ENCODE measurements at places on chromosomes 4 and X.

DNA sequence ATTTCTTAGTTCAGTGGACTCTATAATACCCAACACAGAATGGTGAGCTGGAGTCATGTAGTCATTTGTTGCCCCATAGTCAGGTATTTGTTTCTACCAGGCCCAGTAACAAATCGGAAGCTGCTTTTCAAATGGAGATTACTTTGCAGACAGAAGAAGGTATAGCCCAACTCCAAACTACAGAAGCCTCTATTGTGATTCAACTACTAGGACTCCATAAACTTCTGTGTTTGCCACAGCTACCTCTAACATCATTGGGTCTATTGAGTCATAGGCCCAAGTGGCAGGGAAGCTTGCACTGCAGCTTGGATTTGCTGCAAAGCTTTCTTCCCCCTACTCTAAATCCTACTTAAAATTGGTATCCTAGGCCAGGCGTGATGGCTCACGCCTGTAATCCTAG is 148.8 kb upstream of the STK26 start:
- DNase-seq: no peak

DNA sequence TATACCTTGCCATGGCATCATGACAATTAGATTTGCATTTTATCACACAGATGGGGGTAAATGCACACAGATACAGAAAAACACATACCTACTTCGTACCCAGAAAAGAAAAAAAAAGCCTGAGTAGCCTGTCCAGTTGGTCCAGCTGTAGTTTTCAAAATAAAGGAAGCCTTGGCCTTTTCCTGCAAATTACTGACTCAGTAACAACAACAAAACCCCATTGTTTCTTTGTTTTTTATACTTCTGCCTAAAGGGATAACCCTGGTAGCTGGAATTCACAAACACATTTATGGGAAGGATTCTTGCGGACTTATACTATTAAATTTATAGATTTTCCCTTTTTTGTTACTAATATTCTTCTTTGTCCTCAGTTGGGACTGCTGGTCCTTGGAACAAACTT is 156.4 kb upstream of the PCDH10 start:
- DNase-seq: no peak

GRCh38 chrX:54177306-54177705 is 5.7 kb downstream of the FAM120C start:
- DNase-seq: no peak

DNA sequence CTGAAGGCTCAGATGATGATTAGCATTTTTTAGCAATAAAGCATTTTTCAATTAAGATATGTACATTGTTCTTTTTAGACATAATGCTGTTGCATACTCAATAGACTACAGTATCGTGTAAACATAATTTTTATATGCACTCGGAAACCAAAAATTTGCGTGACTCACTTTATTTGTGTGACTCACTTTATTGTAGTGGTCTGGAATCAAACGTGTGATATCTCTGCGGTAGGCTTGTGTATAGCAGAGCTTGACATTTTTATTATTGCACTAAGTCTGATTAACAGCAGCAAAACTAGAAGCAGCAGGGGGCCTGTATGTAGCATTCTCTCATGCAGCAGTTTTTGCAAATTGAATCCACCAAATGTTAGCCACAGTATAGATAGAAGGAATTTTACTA is 119.1 kb upstream of the PRDX4 start:
- no peak for DNase-seq

DNA sequence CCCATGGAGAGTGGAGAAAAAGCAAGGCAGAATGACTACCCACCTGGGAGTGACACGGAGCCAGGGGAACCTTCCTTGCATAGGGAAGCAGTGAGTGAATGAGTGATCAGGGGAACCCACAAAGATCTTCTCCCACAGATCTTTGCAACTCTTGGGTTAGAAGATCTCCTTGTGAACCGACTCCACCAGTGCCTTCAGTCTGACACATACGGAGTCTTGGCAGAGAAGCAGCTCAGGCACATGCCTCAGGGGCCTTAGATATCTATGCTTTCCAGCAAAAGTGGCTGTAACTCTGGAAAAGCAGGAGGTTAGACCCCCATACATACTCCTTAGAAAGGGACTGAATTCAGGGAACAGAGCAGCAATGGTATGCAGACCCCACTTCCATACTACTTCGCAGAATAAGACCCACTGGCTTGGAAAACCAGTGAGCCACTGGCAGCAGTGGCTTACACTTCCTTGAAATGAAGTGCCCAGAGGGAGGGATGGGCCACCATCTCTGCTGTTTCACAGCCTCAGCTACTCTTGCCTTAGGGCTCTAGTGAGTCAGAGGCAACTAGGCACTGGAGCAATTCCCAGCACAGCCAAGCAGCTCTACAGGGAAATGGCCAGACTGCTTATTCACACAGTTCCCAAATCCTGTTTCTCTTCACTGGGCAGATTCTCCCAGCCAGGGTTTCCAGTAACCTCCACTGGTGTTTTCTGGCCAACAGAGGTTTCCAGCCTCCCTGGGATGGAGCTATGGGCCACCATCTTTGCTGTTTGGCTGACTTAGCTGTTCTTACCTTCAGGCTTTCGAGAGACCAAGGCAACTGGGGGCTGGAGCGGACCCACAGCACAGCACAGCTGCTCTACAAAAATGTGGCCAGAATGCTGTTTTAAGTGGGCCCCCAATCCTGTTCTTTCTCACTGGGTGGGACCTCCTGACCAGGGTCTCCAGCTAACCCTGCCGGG is 82.8 kb upstream of the TCEAL2 start:
- DNase-seq: no peak

DNA sequence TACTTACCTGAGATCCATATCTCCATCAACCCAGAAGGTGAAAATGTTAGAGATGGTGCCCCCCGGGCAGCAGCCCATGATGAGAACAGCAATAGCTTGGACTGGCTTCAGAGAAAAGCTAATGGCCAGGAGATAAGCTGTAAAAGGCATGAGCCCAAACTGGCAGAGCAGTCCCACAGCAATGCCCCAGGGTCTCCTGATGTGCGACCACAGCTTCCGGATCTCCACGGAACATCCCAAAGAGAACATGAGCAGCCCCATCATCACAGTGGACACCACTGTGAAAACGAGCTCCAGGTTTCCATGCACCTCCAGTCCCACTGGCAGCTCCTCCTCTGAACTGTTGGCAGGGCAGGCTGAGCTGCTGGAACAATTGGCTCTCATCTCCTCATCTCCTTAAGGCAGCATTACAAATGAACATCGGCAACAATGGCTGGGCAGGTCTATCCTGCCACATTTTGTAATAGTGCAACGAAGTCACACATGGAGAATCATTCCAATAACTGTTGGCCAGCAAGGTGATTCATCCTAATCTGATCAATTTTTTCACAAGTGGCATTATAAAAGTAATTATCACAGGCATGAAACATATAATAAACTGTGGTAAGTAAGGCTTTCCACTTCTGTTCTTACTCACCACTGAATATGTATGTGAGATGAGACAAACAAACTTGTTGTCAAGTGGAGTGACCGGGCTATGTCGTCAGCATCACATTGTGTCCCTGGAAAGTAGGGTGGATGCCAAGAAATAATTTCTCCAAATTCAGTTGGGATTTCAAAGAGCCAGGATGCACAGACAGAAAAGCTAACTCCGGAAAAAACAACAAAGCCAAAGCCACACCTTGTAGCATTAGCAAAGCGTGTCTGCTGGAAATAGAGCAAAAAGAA is at the start of gene SLC10A6:
TSS of gene SLC10A6 (minus strand) at position 653 of the 888 bp plus-strand sequence. CDS start at position 384, 269 bp downstream.
- no peak for DNase-seq

GRCh38 chr4:25012655-25013054 is 18.1 kb downstream of the LGI2 start:
- DNase-seq: no peak

DNA sequence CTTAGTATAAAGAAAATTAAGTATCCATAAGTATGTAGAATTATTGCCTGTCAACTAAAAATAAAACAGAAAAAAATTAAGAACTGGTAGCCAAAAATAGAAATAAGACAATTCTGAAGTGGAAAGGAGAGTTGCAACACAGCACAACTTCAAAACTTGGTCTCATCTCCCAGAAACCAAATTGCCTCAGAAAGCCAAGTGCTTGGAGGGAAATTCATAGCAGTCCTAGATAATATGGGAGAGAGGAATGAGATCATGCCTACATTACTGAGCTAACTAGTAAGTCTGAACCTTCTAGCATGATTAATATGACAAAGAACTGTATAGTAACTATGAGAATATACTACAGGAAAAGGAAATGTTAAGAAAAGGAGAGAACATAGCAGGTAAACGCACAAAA is 256.5 kb downstream of the LDB2 start:
- DNase-seq: no peak

DNA sequence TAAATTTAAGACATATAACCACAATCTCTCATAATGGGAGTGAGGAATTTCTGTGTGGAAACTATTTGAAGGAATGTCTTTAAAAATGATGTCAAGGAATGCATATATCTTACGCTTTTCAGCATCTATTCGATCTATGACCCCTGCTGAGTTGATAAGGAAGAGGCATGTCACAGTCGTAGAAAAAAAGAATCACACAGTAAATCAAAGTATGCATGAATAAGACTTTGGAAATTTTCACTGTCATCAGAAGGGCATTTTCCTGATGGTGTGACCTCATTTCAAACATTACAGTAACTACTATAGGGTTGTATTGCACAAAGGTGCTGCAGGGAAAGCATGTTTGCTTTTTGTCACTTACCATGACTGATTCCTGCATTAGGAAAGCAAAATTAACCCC is 41.5 kb downstream of the REELD1 start:
- DNase-seq: no peak

- DNase-seq: no peak
Measured at GRCh38 chr4:54197926-54198325, 31.2 kb upstream of the PDGFRA start.

- DNase-seq: peak; percentile 10
Measured at GRCh38 chrX:115642895-115643530, 82.0 kb downstream of the PLS3 start.

GRCh38 chr4:25096981-25097443 is 63.2 kb downstream of the SEPSECS start:
- DNase-seq: no peak

- peak; percentile 46 for DNase-seq
Measured at GRCh38 chr4:140755774-140756318, 339 bp downstream of the TBC1D9 start.

GRCh38 chr4:82423245-82424054 is 6.8 kb downstream of the HNRNPDL start:
- DNase-seq: no peak

DNA sequence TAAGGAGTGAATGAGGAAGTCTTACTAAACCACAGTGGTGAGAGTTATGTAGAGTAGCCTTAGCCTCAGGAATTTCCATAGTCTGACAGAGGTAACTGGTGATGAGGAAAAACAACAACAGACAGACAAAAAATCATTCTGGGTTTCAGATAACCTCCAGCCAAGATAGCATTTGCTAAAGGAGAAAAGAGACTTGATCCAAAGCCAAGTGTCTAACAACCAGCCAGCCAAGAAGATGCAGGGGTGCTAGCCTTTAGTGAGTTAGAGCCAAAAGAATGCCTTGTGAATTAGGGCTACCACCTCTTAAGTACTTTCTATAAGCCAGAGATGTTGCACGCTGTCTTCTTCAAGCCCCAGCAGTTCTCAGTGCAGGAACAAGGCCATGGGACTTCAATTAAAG is 478.0 kb upstream of the CPEB2 start:
- no peak for DNase-seq

DNA sequence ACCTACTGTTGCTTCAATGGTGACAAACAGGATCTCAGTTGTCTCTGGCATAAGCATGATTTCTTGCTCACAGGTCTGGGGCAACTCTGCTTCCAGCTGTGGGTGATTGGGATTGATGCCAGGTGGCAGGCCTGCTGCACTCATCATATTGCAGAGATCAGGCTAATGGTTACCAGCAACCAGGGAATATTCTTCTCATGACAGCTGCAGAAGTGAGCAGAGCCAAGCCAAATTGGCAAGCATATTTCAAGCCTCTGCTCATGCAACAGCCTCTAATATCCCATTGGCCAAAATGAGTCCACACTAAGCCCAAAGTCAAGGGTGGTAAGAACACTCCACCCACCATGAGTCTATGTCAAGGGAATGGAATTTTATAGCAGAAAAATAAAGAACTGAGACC is 26.7 kb upstream of the TBC1D19 start:
- no peak for DNase-seq

DNA sequence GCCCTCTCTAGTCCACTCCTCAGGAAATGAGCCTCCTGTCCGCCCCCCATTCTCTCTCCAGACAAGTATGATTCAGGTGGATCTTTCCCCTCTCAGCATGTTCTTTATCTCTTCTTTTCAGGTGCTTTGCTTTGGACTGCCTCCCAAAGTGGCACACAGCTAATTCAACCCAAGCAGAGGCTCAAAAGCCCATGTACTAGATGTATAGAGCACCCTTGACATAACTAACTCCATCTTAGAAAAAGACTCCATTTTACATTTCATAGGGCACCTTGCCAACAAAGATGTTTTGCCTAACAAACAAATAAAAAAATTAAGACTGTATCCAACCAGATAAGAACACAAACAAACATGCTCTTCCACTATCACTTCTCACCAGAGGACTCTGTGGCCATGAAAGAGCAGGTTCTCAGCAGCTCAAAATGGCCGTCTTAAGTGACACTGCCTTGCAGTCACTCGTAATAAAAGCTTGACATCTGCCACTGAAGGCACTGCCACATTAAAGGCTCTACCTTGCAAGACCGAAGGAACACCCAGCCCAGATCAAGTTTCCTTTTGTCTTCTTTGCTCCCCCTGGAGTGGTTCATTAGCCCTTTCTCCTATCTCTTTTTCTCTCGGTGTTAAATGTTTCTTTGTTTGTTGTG is 84.9 kb upstream of the TAB3 start:
- DNase-seq: no peak

DNA sequence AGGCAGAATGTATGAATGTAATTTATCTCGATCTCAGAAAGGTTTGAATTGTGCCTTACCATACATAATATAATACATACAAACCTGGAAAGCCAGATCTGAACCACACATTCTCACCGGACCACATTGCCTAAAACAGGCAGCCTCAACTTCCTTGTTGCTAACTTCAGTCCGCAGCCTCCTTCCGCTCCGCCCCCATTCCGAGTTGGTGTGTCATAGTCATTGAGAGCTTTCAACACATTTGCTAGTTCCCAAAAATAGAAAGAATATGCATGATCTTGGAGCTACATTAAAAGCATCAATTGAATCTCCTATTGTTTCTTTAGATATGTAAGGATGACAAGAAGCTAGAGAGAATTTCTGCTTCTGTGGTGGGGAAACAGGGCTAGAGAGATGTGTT is 127.2 kb downstream of the ARHGEF9 start:
- no peak for DNase-seq

DNA sequence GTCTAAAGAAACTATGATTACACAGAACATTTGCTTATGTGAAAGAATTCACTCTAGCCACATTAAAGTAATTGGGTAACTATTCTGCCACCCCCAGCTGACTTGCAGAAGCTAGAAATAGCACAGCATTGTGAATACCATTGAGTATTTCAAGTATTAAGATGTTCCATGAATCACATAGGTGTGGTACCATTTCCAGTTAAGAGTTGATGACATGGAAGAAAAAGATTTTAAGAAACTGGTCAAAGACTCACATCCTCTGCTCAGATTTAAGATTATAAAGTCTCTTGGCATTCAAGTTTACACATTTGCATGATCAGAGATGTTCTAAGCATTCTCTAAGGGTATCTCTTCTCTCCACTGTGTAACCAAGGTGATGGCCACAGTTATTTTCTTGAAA is 287.5 kb downstream of the CAMK2D start:
- DNase-seq: no peak

- no peak for DNase-seq
Measured at GRCh38 chr4:177367336-177367735, 57.7 kb downstream of the NEIL3 start.
